ENCODE measurements at places on chromosomes 4 and X.

GRCh38 chr4:43112139-43112538 is 219.6 kb downstream of the GRXCR1 start:
- no peak for DNase-seq

- no peak for DNase-seq
Measured at GRCh38 chr4:124121461-124121971, 591.0 kb downstream of the ANKRD50 start.

DNA sequence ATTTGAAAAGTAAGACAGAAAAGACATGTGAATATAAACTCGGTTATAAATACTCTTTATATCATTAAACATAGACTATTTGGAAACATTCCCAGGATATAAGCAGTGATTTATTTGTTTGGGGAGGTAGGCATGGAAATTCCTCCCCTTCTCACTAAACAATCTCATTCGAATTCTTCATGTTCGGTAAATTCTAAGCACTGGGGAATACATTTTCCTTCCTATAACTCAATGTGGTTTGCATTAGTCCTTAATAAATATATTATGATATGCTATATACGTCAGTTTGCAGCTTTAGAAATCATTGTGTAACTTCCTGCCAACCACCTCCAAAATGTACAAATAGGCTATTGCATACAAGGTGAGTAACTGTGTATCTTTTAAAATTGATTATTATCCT is 99.6 kb downstream of the UGT8 start:
- DNase-seq = no peak

DNA sequence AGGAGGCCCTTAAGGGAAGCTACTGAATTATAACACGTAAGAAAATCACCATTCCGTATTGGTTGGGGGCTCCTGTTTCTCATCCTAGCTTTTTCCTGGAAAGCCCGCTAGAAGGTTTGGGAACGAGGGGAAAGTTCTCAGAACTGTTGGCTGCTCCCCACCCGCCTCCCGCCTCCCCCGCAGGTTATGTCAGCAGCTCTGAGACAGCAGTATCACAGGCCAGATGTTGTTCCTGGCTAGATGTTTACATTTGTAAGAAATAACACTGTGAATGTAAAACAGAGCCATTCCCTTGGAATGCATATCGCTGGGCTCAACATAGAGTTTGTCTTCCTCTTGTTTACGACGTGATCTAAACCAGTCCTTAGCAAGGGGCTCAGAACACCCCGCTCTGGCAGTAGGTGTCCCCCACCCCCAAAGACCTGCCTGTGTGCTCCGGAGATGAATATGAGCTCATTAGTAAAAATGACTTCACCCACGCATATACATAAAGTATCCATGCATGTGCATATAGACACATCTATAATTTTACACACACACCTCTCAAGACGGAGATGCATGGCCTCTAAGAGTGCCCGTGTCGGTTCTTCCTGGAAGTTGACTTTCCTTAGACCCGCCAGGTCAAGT is 6.9 kb upstream of the MSANTD1 start:
- no peak for DNase-seq

DNA sequence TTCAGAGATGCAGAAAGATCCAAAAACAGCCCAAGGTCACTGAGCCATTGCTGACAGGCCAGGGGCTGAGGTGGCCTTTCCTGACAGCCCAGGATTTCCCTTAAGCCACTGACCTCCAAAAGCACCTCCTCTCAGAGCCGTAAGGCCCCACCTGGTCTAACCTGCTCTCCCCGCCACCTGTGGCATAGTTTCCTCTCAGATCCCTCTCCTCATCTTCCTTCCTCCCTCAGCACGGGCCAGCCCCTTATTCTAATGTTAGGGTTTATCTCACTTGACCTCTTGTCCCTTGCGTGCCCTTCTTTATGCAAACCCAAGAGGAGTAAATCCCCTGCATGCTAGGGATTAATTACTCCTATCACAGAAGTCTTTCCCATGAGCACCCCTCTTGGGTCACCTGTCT is 113.0 kb downstream of the RBM47 start:
- DNase-seq = no peak

- DNase-seq = no peak
Measured at GRCh38 chr4:67785528-67785927, 31.3 kb upstream of the GNRHR start.

Data from CD4-positive, alpha-beta T cell treated with Interferon gamma for 1 hour (primary cell).